ENCODE measurements at places on chromosomes 3 and 15. TPM values are rescaled to one million over a fixed set of nuclear protein-coding genes. Genes with fewer than 3 reads are reported as not detected.

ALAS1 gene
- total RNA-seq = 12.5 TPM

CHRNA5 gene
- total RNA-seq = 0.44 TPM

ASB7 gene
- 21.7 TPM for total RNA-seq

DNA sequence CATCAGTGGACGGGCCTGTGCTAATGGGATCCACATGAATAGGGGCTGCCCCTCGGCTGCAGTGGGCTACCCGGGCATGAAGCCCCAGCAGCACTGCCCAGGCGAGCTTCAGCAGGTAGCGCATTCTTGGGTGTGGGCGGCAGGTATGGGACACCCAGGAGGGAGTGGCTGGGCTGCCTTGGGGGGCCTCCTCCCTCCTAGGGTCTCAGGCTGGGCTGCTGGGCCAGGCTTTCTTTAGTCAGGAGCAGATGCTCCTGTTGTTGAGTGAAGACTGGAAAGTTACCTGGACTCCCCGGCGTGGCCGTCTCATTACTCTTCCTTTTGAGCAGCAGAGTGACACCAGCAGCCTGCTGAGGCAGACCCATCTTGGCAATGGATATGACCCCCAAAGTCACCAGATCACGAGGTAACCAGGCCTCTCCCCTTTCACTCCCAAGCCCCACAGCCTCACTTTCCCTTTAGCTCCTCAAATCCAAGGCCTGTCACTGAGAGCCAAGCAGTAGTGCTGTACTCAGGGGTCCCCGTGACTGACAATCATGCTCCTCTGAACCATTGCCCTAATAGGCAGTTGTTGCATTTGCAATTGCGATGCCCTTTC is 73.2 kb downstream of the BOC start:
- no peaks in the 10 kb centered on the region for H3K36me3 ChIP-seq
- DNase-seq = no peak
- no peaks in the 10 kb centered on the region for H3K27me3 ChIP-seq
- H3K4me3 ChIP-seq = no peak overlapping the region
- H3K4me1 ChIP-seq = no peaks in the 10 kb centered on the region
- H3K27ac ChIP-seq = no peak overlapping the region

GRCh38 chr15:63391669-63392360 is 10.2 kb upstream of the CA12 start:
- DNase-seq = no peak
- H3K4me1 ChIP-seq = peaks cover 6% of the 10 kb centered on the region
- H3K27me3 ChIP-seq = peaks cover 9% of the 10 kb centered on the region

- peak overlapping the region; percentile 64 for H3K27ac ChIP-seq
- H3K4me3 ChIP-seq = peak overlapping the region; percentile 35
Observed at GRCh38 chr15:28948036-28948435, 62.3 kb downstream of the APBA2 start.

DNA sequence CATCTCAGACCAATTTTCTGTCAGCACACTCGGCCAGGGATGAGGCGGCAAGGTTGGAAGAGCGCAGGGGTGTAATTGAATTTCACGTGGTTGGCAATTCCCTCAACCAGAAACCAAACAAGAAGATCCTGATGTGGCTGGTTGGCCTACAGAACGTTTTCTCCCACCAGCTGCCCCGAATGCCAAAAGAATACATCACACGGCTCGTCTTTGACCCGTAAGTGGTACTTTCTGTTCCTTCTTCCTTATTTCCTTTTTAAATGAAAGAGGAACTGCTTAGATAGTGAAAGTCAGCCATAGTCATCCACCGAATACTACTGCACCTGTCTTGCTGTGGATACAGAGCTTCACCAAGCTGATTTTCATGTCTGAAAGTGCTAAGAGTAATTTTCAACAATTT is 60.1 kb downstream of the SGO1 start:
- H3K27me3 ChIP-seq = no peaks in the 10 kb centered on the region
- peaks cover 15% of the 10 kb centered on the region for H3K36me3 ChIP-seq
- H3K4me1 ChIP-seq = no peaks in the 10 kb centered on the region
- H3K4me3 ChIP-seq = no peak overlapping the region
